ENCODE measurements at places on chromosomes 16 and 17. TPM values are rescaled to one million over a fixed set of nuclear protein-coding genes. Genes with fewer than 3 reads are reported as not detected.
A peak's percentile ranks its signal among the peaks of the same experiment; 100 is the strongest.

GRCh38 chr17:16920628-16921020, 51.3 kb downstream of the TNFRSF13B start:
- no peak for DNase-seq

DNA sequence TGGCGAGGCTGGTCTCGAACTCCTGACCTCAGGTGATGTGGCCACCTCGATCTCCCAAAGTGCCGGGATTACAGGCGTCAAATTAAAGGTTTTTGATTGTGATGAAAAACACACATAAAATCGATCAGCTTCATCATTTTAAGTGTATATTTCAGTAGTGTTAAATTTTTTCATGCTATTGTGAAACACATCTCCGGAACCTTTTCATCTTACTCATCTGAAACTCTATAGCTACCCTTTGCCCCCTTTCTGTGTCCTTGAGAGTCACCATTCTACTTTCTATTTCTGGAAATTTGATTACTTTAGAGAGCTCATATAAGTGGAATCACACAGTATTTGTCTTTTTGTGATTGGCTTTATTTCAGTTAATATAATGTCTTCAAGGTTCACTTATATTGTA, 478.3 kb upstream of the HSBP1 start:
- DNase-seq: no peak

DNA sequence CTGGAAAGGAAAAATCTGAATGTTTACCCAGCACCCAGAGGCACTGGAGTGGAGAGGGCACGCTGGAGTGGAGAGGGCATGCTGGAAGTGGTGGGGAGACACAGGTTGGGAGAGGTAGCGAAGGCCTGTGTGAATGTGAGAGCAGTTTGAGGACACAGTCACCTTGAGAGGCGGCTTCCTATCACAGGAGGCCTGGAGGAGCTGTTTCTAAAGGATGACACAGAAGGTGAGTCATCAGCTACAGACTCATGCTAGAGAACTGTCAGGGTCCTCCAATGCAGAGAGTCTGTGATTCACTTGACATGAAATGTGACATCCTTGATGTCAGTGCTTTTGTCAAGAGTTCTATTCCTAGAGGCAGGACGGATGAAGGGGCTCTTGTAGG, 13.8 kb downstream of the CTRL start:
- peak; percentile 93 for DNase-seq

- no peak for DNase-seq
Measured at GRCh38 chr16:86351041-86351784, 159.1 kb upstream of the FOXF1 start.

GRCh38 chr16:79980650-79981521, 380.3 kb upstream of the MAF start:
- DNase-seq: no peak

- DNase-seq: peak; percentile 59
Measured at GRCh38 chr17:18025241-18025944, 13.6 kb downstream of the ATPAF2 start.

- DNase-seq: no peak
Measured at GRCh38 chr17:73731733-73732132, 87.5 kb upstream of the SDK2 start.

GRCh38 chr17:79108232-79108850, 33.7 kb downstream of the ENGASE start:
- no peak for DNase-seq

DNA sequence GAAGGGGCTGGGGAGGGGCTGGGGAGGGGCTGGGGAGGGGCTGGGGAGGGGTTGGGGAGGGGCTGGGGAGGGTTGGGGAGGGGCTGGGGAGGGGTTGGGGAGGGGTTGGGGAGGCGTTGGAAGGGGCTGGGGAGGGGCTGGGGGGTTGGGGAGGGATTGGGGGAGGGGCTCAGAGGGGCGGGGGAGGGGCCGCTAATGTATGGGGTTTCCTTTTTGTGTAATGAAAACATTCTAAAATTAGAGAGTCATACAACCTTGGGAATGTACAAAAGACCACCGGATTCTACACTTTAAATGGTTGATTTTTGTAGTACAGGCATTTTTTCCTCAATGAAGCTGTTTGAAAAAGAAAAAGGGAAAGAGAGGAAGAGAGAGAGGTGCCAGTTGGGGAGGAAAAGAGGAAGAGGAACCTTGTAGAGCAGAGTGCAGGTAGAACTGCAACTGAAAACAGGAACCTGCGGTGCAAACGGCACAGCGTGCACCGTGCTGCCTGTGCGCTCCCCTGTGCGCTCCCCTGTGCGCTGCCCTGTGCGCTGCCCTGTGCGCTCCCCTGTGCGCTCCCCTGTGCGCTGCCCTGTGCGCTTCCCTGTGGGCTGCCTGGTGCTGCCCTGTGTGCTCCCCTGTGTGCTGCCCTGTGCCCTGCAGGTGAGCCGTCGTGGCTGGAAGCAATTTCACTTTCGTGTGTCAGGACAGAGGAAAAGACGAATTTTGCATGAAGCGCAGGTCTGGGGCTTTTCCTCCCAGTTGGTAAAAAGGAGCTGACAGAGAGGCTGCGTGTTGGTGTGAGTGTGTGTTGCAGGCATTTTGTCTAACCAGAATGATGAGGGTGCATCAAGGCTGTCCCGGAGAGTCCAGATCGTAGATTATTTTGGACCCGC, 40.8 kb downstream of the METRNL start:
- no peak for DNase-seq

DNA sequence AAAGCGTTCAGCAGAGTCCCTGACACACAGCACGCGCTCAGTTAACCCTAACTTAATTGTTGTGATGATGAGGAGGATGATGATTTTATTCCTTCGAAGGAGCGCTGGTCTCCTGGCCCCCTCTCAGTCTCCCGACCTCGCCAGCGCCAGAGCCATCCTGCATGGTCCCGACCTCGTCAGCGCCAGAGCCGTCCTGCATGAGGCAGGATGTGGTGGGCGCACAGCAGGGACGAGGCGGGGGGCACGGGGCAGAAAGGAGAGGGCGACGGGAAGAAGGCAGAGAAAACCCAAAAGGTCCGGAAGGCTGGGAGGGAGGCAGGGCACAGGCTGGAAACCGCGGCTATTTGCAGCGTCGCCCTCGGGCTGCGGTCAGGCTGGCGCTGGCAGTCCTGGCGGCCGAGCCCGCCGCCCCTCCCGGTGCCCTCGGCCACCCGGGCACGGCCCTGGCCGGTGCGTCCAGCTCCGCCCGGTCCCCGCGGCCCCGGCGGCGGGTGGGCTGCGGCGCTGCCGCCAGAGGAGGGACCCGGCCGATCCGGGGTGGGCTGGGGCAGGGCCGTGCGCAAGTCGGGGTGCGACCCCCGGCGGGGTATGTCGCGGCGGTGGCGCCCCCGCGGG, 3.0 kb upstream of the TAC4 start:
- no peak for DNase-seq

DNA sequence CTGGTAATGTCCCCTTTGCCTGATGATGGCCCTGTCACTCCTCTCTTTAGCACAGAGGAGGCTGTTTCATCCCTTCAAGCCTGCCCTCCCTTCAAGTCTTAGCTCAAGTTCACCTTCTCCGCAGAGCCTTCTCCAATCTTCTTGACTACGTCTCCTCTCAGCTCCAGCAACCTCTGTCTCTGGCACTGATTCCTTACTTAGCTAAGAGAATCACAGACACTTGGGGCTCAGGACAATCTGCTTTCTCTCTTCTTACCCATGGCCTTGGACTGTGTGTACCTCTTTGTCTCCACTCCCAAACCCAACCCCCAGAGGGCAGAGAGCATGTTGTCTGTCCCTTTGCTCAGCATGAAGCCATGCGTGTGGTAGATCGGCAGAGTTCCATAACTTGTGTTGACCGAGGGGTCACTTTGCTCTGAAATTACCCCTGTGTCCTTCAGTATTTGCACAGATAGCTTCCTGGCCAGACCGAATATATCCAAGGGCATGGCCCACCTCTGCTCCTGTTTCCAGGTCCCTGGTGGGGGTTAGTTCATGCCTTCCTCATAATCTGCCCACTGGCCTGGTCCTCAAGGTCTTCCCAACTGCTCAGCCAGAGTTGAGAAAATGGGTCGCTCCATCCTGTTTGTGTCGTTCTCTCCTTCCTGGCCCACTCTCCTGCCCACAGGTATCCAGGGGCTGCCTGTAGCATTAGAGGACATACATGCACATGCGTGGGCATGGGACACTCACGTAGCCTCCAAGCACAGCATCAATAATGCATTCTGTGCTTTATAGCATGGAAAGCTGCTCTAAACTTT, 41.6 kb downstream of the MAPT start:
- DNase-seq: no peak

DNA sequence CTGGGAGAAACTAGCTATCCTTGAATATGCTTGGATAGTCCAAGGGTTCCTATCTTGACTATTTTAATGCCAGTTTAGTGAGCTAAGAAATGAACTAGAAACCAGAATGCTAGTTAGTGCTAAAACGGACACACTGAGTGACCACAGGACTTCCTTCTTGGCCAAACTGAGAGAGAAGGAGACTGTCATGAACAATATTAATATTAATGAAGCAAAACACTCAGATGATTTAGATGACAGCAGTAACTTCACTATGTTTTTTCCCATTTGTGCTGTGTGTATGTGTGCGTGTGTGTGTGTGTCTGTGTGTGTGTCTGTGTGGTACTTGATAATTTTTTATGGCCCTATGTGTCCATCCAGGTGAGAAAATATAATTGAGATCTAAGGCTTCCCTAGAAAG, 2.2 kb upstream of the ATXN1L start:
- no peak for DNase-seq

DNA sequence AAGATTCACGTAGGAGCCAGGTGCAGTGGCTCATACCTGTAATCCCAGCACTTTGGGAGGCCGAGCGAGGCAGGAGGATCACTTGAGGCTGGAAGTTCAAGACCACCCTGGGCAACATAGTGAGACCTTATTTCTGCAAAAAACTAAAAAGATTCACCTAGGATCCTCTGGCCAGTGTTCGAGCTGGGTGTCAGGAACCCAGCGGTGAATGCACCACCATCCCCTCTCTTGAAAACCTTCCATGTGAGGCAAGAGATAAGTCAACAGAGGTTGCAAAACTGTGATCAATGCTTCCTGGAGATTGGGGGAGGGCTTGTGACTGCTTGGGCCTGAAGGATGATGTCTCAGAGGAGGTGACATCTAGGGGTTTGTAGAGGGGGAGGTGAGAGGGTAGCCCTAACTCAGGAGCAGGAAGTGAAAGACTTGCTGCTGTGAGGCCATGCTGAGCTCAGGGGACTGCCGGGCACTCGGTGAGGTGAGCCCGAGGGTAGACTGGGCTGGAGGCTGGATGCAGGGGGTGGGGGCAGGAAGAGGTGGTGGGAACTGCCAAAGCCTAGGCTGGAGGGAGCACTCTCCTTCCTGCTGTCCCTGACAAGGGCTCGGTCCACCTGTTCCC, 11.7 kb downstream of the GJD3 start:
- DNase-seq: no peak

NEK8 gene
- total RNA-seq: 5.2 TPM

LAT gene
- total RNA-seq: not detected

LGALS9B gene
- total RNA-seq: not detected

NHERF2 gene
- total RNA-seq: 20.8 TPM

C17orf50 gene
- not detected for total RNA-seq

NOTUM gene
- not detected for total RNA-seq

KDM8 gene
- total RNA-seq: 3.2 TPM
